ENCODE measurements at places on chromosomes 16 and 17.

DNA sequence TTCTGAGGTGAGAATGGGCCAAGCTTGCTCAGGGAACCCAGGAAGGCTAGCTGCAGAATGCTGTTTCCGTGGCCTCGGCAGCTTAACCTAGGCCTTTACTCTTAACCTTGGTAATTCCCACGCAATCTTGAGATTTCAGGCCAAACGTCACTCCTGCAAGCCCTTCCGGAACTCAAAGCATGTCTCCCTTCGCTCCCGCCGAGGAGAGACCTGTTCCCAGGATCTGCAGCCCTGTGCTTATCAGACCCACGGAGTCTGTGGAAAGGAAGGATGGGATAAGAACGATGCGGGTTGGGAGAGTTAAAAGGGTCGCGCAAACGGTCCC lies 524 bp upstream of the ZFP3 start:
- no peak for DNase-seq

DNA sequence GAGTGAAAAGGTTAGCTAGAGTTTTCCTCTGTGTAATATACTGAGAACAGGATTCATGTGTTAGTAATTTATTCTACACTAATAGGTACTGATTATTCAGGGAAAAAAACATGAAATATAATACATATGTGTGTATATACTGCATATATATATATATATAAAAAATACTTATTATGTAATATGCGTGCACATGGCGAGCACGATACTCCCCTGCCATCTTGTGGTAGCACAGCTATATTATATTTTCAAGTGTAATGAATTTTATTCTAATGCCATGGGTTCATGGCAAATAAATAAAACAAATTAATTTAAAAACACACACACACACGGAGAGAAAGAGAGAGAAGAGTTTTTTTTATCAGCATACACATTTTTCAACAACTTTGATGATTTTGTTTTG lies 460.6 kb downstream of the KCNJ2 start:
- peak; percentile 3 for DNase-seq

DNA sequence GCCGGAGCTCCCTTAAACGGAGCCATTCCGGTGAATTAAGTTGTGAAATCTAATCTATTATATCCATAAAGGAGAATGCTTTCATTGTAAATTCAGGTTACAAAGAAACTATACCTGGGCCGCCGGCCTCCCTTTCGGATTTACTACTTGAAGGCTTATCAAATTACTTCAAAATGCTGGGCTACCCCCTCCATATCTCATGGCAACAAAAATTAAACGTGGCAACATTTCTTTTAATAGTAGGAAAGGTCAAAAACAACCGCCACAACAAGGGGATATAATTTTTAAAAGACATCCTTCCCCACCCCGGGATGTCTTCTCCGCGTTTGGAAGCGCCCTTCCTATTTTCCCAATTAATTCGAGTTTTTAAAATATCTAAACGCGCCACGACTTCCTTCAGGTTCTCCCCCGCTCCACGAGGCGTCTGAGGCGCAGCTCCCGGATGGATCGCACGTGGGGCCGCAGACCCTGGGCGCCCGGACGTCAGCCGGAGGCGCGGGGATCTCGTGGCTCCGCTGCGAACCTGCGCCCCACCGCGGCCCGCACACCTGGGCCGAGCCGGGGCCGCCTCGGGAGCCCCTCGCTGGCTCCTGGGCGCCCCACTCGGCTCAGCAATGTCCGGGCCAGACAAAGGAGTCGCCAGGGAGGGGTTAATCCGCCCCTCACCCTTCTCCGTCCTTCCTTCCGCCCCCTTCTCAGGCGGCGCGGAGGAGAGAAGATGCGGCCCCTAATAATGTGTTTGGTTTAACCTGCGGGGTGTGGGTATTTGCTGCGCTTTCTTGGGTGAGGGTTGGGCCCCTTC lies 47.4 kb upstream of the SLC38A10 start:
- DNase-seq, result peak; percentile 43

DNA sequence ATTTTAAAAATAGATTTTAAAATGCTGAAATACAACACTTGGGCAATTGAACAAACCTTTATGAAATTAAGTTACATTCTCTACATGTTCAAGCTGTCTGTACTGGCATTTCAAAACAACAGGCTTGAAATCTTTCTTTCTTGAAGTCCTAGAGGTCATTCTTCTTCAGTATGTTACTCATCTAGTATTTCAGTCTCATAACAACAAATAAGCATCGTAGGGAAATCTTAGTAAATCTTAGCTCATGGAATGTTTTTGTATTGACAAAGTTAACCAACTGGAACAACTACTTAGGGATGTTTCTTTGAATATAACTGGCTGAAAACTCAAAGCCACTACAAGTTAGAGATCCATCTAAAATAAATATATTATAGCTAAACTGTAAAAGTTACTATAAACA lies 96.6 kb downstream of the KIF2B start:
- DNase-seq, result no peak

DNA sequence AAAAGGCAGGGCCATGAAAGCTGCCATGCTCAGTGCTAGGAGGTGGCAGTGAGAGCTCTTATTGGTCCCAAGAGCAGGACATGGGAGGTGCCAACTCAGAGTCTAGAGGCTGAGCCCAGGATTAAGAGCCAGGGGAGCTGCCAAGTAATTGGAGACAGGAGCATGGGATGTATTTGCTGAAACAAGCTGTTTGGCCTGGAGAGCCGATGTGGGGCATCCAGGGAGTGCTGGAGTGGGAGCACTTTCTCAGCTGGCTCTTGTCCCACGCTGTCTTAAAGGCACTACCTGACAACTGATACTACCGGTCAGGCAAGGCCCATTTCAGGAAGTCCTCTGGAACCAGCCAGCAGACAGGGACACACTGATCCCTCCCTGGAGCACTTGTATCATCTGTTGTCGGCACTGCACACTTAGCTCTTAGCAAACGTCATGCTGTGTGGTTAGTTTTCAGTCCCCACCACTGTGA lies 19.3 kb downstream of the ANKFN1 start:
- no peak for DNase-seq

GRCh38 chr16:60776281-60776680 lies 1260.0 kb downstream of the CDH8 start:
- DNase-seq, result peak; percentile 84

DNA sequence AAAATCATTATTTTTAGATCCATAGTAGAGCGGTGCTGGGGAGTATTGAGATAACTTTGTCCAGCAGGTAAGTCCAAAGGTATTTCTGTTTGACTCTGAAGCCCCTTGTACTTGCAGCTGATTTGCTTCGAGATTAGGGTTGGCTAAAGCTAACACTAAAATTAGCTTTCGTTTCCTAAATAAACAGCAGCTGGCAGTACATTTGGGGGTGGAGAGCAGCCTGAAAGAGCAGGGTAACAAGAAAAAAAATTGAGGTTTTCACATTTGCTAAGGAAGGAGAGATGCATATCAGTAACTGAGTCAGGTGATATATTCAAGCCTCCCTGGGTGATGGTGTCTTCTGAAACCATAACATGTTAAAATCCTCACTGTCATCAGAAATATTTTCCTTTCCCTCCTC lies 37.4 kb upstream of the TMC5 start:
- no peak for DNase-seq

DNA sequence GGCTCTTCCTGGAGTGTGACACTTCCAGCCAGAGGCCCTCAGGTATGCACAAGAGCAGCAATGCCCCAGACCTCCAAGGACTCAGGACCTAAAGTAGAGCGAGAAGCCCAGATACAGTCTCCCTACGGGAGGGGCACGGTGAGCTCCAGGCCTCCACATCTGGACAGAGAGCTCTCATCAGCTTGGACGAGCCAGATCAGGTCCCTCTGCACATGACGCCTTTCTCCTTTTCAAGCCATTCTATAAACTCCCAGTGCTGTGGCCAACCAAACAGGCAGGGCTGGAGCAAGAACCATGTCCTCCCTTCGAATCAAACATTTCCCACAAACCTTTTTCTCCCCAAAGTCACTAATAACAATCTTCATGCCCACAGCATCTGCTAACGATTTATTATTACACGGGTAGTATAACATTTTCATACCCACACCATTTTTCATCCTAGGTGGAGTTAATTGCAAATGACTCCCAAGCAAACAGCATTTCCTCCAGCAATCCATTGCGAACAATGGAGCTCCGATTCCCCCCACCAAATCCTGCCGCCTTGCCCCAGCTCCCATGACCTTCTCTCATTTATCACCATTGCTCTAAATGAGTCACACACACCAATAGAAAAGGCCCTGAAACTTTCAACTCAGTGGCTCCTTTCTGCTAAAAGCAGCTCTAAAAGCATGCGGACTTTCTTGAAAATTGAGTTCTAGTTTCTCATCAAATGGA lies 24.2 kb upstream of the NLRP1 start:
- DNase-seq, result no peak
